ENCODE measurements at places on chromosomes 6 and 20.

DNA sequence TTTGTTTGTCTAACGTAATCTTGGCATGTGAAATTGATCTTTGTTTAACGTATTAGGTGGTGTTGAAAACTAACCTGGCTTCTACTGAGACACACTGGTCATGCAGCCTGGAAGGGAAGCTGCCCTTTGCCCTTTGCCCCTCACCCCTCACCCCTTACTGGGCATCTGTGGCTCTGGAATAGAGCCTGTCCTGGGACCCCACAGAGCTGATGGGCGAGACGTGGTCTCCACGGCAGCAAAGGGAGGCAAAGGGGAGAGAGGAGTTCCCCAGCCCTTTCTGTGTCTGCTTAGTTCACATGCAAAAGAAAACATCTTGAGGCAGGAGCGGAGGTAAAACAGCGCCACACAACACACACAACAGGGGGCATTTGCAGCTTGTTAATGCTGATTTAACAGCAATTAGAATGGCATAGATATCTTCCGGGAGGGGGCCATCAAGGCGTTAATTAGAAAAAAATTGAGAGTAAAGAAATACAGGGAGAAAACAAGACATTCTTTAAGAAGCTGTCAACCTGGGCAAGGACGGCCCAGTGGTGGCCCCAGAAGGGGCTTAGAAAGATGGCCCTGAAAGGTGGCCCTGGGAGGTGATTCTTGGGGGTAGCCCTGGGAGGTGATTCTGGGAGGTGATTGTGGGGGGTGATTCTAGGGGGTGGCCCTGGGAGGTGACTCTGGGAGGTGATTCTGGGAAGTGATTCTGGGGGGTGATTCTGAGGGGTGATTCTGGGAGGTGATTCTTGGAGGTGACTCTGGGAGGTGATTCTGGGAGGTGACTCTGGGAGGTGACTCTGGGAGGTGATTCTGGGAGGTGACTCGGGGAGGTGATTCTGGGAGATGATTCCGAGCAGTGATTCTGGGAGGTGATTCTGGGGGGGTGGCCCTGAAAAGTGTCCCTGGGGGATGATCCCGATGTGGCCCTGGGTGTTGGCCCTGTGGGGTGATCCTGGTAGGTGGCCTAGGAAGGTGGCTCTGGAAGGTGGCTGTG lies 44.5 kb upstream of the DACT2 start:
- no peak for DNase-seq

DNA sequence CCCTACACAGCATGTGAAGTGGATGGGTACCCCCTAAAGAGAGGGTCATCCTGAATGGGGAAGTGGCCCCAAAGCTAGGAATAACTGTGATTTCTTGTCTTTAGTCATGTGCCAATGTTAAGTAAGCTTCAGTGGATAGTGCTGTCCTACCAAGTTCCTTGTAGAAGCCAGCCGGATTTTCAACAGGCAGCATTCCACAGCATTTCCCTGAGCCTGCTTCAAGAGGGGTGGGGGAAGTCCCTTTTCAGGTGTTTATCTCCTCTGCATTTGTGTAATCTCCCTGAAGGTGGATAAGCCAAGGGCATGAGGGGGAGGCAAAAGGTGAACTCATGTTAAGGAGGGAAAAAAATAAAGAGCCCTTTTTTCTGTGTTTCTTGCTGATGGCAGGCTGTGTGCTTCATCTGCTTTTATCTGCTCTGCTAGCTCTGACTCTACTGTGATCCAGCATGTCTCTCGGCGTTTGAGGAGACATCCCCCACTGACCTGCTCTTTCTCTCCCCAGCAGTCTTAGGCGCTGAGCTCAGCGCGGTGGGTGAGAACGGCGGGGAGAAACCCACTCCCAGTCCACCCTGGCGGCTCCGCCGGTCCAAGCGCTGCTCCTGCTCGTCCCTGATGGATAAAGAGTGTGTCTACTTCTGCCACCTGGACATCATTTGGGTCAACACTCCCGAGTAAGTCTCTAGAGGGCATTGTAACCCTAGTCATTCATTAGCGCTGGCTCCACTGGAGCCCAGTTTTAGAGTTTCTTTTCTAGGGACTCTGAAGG lies 1.9 kb downstream of the EDN1 start:
- no peak for DNase-seq

- DNase-seq, result no peak
These were observed 30.3 kb downstream of the LIN28B start for GRCh38 chr6:104987218-104987617.

GRCh38 chr20:39210341-39211036 lies 248.3 kb downstream of the DHX35 start:
- peak; percentile 30 for DNase-seq

DNA sequence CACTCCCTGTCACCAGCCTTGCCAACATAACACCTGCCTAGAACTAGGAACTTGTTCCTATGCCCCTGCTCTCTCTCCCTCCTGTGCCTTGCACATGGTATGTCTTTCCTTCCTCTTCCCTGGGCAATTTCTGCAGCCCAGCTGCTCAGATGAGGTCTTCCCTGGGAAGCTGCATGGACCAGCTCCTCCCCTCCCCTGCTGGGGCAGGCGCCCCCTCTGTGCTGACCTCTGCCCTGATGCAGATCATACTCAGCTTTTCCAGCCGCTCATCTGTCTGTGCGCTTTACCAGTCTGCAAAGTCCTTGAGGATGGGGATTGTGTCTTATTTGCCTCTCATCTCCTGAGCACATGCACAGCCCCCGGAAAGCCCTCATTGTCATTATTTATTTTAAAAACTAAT lies 161.8 kb downstream of the SCML4 start:
- DNase-seq, result no peak

GRCh38 chr20:21714297-21715192 lies 9.1 kb downstream of the PAX1 start:
- DNase-seq, result no peak

- no peak for DNase-seq
These were observed 46.6 kb upstream of the EZR start for GRCh38 chr6:158865769-158866168.

GRCh38 chr6:79420054-79420453 lies 117.2 kb downstream of the LCA5 start:
- DNase-seq, result no peak

DNA sequence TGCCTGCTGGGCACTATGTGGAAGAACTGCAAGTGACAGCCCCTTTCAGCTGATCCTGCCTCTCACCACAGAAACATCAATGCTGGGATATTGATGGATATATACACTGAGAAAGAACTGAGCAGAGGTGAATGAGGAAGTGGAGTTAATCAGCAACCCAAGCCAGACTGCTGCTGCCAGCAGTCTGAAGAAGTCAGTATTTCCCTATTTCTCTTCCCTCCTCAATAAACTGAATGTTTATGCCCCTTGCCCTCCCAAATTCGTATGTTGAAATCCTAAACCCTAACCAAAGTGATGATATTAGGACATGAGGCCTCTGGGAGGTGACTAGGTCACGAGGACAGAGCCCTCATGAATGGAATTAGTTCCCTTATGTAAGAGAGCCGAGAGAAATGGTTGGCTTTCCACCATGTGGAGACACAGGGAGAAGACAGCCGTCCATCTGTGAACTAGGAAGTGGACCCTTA lies 76.3 kb downstream of the CDK19 start:
- DNase-seq, result no peak
